ENCODE measurements at places on chromosomes 4 and X. TPM values are rescaled to one million over a fixed set of nuclear protein-coding genes. Genes with fewer than 3 reads are reported as not detected.

DNA sequence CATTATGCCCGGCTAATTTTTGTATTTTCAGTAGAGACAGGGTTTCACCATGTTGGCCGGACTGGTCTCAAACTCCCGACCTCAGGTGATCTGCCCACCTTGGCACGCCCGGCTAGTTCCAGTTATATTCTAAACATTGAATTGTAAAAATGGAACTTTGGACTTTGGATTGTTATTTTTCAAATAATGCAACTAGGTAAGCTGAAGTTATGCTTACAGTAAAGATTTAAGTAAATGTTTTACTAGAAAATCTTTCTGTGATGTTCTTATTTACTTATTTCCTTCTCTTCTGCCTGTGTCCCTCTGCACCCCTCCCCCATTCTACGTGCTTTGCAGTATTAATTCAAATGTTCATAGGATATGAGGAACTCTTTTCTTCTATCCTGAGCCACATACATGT is 26.1 kb downstream of the GK start:
- no peak for DNase-seq

- no peak for DNase-seq
Observed at GRCh38 chr4:144714166-144714565, 68.2 kb downstream of the HHIP start.

Gene NUDT11
- not detected for total RNA-seq

GRCh38 chrX:135000516-135000915 is 9.7 kb downstream of the SMIM10 start:
- no peak for DNase-seq

DNA sequence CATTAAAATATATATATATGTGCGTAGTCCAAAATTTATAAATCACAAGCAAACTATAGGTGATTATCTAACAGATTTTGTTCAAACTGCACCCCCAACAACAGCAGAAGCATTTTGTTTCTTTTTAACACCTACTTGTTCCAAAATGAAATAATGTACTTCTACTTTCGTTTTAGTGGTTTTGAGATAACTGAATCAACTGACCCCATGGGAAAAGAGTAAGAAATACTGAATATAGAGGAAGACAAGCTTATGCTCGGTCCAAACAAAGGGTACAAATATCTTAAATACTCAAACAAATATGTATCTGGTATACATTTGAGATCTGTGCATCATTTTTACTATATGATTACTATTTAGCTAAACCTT is 22.4 kb downstream of the MAP7D3 start:
- no peak for DNase-seq

DNA sequence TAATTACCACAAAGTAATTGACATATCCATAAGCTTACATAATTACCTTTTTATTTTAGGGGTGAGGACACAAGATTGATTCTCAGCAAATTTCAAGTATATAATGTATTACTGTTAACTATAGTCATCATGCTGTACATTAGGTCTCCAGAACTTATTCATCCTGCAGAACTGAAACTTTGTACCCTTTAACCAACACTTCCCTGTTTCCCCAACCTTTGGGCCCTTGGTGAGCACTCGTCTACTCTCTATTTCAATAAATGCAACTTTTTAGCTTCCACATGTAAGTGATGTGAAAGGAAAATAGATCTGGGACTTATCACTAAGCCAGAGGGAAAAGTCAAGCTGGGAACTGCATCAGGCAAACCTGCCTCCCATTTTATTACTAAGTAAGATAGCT is 33.6 kb upstream of the CCNG2 start:
- no peak for DNase-seq

- DNase-seq, result no peak
Observed at GRCh38 chrX:55451141-55451540, 786 bp upstream of the MAGEH1 start.

- DNase-seq, result peak; percentile 78
Observed at GRCh38 chr4:7753271-7753670, 186.4 kb downstream of the AFAP1 start.

DNA sequence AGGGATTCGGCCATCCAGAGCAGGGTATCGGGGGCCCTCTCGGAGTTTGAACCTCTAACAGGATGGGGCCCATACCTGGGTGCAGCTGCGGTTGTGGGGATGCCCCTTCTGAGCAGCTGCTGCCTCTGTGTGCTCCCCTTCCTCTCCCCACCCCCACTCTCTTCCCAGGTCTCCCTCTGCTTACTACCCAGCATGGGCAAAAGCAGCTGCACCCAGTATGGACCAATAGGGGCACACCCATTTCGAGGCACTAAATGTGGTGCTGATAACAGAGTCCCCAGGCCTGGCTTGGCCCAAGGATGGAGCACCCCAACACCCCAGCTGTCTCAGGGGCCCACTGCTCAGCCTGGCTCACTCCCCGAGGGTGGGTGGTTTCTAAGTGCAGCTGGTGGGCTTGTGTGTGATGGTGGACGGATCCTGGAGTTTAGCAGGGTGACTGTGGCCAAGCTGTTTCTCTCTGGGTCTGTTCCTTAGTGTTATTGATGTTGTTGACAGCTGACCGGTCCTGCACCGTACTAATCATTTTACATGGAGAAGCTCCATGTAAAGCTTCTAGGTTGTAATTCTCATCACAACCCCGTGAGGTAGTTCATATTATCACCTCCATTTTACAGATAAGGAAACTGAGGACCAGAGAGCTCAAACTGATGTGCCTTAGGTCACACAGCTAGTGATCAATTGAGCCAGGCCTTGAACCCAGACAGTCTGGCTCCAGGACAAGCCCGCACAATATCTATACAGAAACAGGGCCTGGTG is 13.1 kb upstream of the KIAA0232 start:
- DNase-seq, result no peak

Gene HERC6
- total RNA-seq, result 6.2 TPM

GRCh38 chrX:50071494-50071893 is 129.3 kb downstream of the AKAP4 start:
- no peak for DNase-seq

Gene ARMCX5
- total RNA-seq, result 10.8 TPM

Gene ARR3
- not detected for total RNA-seq

Gene FAAH2
- total RNA-seq, result not detected

Gene TRO
- 3.3 TPM for total RNA-seq

DNA sequence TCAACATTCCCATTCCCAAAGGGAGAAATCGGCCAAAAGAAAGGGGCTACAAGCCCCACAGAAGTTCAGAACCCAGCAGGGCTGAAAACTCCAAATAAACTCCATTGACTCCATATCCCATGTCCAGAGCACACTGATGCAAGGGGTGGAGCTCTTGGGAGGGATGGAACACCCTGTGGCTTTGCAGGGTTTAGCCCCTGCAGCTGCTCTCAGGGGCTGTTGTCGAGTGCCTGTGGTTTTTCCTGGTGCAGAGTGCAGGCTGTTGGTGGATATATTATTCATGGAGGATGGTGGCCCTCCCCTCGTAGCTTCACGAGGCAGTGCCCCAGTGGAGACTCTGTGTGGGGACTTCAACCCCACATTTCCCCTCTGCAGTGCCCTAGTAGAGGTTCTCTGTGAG is 53.7 kb downstream of the PDGFRA start:
- DNase-seq, result no peak

DNA sequence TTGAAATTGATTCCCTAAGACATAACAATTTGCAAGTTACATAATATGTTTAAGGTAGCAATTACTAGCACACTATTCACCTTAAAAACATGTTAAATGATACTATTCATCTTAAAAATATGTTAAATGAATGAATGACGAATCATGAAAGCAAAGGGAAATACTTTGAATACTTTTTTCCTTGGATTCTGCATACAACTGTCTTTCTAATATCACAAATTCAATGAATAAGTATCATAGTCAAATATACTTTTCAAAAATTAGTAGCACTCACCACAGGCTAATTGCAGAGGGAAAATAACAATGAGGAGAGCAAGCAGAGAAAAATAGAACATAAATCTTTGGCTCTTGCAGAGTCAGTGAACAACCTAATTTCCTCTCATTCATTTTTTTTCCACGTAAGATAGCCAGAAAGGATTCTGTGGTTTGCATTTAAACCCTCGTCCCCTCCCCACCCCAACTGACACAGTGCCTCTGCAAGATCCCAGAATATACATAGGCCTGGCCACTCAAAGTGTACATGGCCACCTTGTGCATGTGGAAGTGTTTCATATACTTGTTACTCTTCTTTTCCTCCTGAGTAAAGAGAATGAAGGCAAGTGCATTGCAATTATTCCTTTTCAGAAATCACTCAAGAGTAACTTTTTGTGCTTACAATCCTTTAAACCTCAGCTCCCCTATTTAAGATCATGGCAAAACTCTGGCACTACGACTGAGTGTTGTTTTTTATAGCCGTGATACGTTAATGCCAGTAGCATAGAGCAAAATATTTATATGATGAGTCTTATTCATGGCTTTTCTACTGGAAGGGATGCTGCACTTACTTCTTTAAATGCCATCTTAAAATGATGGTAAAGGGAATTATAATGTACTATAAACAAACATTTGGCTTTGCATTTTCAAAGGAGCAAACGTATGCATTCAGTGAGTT is 236.4 kb downstream of the PDGFC start:
- peak; percentile 38 for DNase-seq

GRCh38 chr4:54709400-54709799 is 51.6 kb downstream of the KIT start:
- DNase-seq, result no peak

Gene WDR45
- 64.6 TPM for total RNA-seq

Gene NEIL3
- total RNA-seq, result 17.5 TPM

DNA sequence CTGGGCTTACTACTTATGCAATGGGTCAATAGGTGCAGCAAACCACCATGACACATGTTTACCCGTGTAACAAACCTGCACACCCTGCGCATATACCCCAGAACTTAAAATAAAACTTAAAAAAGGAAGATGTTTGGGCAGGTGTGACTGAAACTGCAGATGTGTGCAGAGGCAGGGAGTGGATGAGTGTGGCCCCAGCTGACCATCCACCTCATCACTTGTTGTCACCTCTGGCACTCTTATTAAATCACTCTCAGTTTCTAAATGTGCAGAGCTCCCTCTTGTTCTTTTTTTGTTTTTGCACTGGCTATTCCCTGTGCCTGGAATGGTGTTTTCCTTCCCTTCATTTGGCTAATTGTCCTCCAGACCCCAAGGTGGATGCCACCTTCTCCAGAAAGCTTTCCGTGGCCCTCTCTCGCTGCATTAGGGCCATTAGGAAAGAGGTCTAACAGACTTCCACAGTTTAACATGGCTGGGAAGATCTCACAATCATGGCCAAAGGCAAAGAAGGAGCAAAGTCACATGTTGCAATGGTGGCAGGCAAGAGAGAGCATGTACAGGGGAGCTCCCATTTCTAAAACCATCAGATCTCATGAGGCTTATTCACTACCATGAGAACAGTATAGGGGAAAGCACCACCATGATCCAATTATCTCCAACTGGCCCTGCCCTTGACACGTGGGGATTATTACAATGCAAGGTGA is 58.5 kb downstream of the SLC2A9 start:
- no peak for DNase-seq

Gene CCDC158
- not detected for total RNA-seq

Gene ZIC3
- not detected for total RNA-seq

DNA sequence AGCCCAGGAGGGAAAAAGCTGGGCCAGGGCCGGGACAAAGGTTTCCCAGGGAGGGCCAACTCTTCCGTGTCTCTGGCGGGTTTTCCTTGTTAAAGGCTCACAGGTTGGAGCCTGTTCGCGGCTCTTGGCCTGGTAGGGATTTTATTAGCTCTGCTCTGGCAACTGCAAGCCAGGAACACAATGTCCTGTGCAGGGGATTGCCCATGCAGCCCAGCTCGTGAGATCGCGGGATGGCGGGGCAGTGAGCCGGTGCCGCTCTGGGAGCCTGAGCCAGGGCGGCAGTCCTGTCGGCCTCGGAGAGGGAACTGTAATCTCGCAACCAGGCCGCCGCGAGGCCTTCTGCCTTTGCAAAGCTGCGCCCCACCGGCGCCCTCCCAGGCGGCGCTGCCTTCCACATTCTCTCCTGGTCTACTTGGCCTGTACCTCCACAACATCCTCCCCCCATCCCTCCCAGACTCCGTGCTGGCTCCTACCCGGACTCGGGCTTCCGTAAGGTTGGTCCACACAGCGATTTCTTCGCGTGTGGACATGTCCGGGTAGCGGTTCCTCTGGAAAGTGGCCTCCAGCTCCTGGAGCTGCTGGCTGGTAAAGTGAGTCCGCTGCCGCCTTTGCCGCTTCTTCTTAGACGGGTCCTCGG is 2.1 kb downstream of the PITX2 start:
- no peak for DNase-seq

DNA sequence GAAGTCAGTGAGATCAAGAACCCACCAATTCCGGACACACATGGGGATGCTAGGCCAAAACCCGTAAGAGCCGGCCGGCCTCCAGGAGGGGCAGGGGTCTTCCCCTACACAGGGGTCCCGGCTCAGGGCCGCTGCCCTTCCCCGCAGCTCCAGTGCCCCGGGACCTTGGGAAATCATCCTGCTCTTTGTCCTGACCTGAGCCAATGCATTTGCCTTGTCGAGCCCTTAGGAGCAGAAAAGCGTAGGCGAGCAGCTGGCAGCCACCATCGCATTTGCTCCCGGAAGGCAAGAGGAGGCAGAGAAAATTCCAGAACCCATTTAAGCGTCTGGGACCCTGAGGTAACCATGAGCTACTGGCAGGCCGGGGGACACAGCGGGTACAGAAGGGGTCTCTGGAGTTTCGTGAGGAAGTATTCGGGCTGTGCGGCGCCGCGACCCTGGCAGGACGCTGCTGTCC is 7.4 kb upstream of the TNIP2 start:
- no peak for DNase-seq

GRCh38 chr4:23839279-23839678 is 50.6 kb downstream of the PPARGC1A start:
- DNase-seq, result no peak

DNA sequence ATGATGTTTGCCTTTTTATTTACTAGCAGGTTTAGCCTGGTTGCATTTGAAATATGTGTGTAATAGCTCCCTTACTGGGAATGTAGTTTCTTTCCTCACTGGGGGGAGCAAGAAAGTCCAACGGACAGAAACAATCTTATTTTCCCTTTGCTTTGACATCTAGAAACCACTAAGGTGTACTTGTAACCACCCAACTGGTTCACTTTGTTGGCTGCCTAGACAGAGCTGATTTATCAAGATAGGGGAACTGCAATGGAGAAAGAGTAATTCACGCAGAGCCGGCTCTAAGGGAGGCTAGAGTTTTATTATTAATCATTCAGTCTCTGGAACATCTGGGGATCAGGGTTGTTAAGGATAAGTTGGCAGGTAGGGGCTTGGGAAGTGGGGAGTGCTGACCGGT is 30.3 kb downstream of the XG start:
- no peak for DNase-seq

Gene NR3C2
- 3.3 TPM for total RNA-seq

GRCh38 chr4:5340991-5341451 is 289.7 kb downstream of the STK32B start:
- no peak for DNase-seq

Gene MAGEB17
- 0.55 TPM for total RNA-seq
